ENCODE measurements at places on chromosomes 7 and 10.

- DNase-seq, result no peak
These were observed 84.3 kb upstream of the ADRB1 start for GRCh38 chr10:113959383-113959760.

- no peak for DNase-seq
These were observed 158.0 kb downstream of the CDH23 start for GRCh38 chr10:71554671-71555070.

DNA sequence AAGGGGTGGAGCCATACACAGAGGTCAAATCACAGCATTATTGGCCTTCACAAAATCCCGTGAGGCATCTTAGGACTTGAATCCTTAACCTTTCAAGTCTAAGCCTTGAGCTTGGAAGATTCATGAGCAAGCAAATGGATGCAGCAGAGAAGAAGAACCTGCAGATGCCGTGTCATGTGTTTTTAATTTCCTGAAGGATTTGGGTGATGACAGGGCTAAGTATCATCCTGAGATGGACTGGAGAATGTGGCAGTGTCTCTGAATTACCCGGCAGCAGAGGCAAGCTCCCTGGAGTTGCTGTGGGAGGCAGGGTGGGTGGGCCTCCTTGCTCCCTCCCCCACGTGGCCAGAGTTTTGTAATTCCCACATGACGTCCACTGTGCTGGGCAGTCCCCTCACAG is 50.8 kb downstream of the GCC1 start:
- DNase-seq, result no peak

GRCh38 chr7:48347230-48347825 is 176.1 kb downstream of the ABCA13 start:
- no peak for DNase-seq

DNA sequence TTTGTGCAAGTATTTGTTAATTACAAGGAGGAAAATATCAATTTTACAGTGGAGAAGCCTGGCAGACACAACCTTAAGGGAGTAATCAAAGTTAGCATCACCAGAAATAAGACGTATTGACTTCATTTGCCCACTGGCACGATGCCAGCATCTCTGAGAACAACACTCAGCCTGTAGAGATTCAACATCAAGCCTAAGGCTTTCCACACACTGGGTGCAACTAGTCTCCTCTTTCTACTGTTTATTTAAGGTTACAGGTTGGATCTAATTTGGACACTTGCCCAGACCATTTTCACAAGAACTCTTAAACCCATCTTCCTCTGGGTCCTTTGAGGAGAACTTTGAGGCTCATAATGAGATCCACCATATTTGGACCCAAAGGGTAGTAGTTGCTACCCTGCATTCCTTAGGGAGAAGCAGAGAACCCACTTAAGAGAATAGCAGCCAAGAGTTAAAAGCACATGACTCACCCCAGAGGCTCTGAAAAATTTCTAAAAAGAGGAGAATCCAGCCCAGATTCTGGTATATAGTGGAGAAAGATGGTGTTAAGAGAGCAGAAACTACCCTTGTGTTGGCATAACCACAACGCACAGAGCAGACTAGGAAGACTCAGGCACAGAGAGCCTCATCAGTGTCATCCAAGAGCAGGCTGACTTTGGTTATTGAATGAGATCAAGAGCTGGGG is 97.3 kb downstream of the CCDC71L start:
- no peak for DNase-seq

- no peak for DNase-seq
These were observed 24.3 kb downstream of the PDGFA start for GRCh38 chr7:495326-495725.

- no peak for DNase-seq
These were observed 65.0 kb downstream of the DNAJB6 start for GRCh38 chr7:157401567-157402387.

Measured in activated gamma-delta T cell treated with anti-CD3 and anti-CD28 coated beads, Interleukin-2, amount 50 U/mL, for 16 hours (primary cell).